ENCODE measurements at places on chromosomes 12 and 14.

- DNase-seq, result no peak
Measured at GRCh38 chr12:30548203-30548602, 147.5 kb downstream of the IPO8 start.

- DNase-seq, result no peak
Measured at GRCh38 chr14:102726191-102726949, 50.9 kb upstream of the TRAF3 start.

GRCh38 chr12:88895634-88896033 is 315.4 kb upstream of the KITLG start:
- DNase-seq, result no peak

GRCh38 chr12:33942172-33942571 is 80.1 kb upstream of the ALG10 start:
- no peak for DNase-seq

DNA sequence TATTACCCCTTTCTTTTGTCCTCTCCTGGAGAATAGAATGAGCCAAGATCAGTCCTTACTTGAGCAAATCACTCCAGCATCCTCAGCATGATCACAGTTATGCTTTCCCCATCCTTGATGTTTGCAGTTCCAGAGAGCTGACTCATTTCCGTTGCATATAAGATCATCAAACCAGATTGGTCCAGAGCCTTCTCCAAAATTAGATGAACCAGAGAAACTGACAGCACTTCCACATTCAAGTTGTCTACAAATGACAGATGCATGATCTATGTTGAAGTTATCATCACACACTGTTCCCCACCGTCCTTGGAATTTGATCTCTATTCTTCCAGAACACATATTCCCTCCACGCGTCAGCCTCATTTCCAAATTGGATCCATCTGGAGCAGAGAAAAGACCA is 4.8 kb downstream of the CD163 start:
- DNase-seq, result no peak

DNA sequence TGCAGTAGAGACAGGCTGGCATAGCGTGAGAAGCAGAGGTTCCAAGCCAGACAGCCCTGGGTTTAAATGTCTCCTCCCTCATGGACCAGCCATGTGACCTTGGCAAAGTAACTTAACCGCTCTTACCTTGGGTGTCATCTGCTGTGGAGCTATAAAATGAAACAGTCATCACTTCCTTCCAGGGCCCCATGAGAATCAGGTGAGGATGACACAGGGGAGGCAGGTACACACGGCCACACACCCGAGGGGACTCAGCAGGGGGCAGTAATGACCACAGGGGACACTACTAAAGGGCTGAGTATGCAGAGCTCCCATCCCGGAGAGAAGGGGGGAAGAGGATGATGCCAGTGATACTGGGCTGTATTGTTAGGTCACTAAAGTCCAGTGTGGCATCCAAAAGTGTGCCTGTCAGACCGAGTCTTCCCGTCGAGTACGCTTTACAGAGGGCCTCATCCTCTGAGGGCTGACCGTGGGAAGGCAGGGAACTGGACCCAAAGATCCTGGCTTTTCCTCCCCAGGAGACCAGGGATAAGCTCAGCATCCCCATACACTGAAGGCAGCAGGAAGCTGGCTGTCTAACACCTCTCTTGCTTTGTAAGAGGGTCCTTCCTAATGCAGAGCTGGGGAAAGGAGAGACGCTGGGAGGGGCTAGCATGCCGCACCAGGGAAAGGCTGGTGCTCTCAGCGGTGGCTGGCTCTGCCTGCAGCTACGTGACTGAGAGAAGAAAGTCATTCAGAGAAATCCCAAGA is 94.2 kb downstream of the SINHCAF start:
- DNase-seq, result no peak

GRCh38 chr14:31994391-31995033 is 82.6 kb upstream of the ARHGAP5 start:
- DNase-seq, result no peak

All from stimulated activated CD8-positive, alpha-beta memory T cell treated with anti-CD3 and anti-CD28 coated beads, Interleukin-15, amount 100 ng/mL, for 48 hours (primary cell).